ENCODE measurements at places on chromosomes 4 and X.

DNA sequence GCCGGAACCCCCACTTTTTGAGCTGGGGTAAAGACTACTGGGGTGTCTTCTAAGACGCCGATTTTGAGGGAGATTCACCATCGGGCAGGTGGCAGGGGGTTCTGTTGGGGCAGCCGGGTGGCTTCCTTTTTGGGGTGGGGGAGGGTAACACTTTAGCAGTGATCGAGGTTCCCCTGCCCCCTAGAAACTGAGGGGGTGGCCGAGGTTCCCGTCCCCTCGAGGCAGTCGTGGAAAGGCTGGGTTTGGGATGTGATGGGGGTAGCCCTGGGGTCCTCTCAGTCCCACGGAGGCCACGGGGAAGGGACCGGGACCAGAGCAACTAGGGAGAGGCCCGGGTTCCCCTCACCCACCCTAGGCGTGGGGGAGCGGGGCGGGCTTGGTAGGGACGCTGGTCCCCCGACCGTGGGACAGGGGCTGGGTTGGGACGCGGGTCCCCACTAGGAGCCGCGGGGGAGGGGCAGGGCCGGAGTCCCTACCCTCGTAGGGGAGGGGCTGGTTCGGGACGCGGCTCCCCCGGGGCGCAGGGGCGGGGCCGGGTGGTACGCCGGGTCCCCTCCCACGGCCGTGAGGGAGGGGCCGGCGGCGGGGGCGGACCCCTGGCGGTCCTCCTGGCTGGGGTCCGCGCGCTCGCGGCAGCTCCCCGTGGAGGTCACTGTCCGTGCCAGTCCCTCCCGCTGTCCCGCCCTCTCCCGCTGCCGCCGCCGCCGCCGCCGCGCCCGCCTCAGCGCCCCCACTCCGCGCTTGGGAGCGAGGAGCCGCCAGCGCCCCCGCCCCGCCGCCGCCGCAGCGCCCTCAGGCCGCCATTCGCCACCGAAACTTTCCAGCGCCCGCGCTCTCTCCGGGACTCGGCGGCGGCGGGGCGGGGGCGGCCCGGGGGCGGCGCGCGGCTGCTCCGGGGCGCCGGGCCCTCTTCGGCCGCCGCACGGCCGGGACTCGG lies at the start of gene TBL1X:
Gene TBL1X (plus strand): TSS at position 624 of the 937 bp plus-strand sequence. CDS start 188,529 bp downstream, outside the sequence.
- DNase-seq: peak; percentile 46

- no peak for DNase-seq
Observed at GRCh38 chr4:24796620-24797019, 1.2 kb downstream of the SOD3 start.

- DNase-seq: peak; percentile 42
Observed at GRCh38 chrX:119887721-119888425, 7.8 kb upstream of the AKAP14 start.

DNA sequence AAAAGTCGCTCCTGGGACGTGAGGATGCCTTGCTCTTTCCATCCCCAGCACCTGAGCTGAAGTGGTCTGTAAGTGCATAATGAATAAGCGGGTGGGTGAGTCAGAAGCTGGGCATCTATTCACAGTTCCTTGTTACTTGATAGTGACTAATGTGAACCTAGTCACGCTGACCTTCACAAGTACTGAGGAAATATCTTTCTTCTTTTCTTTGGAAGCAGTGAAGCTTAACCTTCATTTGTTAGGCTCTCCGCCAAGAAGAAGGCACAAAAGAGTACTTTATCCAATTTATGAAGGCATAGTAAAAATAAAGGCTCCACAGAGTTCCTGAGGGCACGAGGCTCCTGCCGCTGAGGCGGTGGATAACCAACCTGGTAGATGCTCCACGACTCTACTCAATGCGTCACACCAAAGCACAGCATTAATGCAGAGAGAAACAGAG lies 475.7 kb upstream of the SLIT2 start:
- no peak for DNase-seq

DNA sequence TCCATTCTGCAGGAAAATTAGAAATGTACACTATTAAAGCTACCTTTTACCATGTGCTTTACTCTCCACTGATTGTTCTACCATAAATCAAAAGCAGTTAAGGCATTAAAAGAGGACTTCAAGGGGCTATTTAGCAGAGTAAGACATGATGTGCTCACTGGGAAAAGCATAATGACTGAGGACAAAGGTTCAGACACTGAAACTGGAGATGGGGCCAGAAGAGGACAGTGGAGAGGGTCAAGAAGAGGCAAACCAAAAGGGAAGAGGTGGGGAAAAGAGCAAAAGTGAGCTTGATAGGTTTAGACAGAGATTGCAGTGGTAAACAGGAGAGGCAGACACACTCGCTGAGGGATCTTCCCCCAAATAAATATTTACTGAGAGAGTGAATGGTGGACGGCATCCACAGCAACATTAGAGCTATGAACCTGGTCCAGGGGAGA lies 23.8 kb downstream of the SH3RF1 start:
- no peak for DNase-seq

DNA sequence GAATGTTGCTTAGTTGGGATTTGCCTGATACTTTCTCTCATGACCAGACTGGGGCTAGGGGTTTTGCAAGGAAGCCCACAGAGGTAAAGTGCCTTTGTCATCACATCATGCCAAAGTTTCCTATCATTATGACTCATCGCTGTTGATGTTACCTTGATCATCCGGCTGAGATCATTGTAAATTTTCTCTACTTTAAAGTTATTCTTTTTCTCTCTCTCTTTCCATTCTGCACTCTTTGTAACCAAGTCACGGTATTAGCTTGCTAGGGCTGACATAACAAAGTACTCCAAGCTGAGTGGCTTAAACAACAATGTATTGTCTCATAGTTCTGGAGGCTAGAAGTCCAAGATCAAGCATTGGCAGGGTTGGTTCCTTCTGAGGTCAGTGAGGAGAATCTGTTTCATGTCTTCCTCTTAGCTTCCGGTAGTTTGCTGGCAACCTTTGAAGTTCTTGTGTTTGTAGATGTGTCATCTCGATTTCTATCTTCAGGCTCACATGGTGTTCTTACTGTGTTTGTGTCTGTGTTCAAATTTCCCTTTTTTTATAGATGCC lies 113.0 kb downstream of the DTHD1 start:
- DNase-seq: peak; percentile 73

DNA sequence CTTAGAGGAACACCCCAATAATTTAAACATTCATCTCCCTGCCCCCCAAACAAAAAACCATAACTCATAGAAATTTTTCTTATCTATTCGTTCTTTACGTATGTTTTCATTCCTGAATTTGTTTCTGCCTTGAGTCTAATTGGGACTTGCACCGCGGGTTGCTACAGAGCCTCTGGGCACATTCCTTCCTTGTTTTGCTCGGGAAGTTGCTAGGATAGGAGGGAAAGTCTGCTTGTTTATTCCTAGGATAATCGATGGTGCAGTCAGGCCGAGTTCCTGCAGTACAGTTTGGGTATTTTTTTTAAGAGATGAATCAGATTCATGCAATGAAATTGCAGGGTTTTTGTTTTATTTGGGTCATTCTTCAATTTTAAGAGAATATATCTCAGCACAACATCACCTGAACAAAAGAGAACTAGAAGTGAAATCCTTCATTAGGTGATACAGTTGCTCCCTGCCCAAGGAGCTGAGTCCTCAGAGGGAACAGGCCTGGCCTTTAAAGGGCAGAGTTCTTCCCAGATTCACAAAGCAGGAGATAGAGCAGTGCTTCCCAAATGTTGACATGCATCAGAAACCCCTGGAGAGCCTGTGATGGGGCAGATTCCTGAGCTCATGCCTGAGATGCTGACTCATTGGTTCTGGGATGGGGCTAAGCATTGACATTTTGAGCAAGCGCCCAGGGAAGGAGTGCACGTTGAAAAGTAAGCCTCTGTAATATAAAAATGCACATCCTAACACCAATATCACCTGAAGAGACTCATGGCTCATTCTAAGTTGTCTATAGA lies 114.9 kb upstream of the FAM9B start:
- DNase-seq: no peak

GRCh38 chr4:69484011-69484410 lies 11.7 kb downstream of the UGT2B4 start:
- no peak for DNase-seq

- DNase-seq: no peak
Observed at GRCh38 chr4:5821665-5822358, 71.1 kb downstream of the CRMP1 start.

- no peak for DNase-seq
Observed at GRCh38 chr4:70614184-70614555, 14.4 kb upstream of the ENAM start.
